Naive B cell (primary cell): ENCODE measurements at places on chromosomes 2 and 18. TPM values are rescaled to one million over a fixed set of nuclear protein-coding genes. Genes with fewer than 3 reads are reported as not detected.

CRYGD gene
- polyA plus RNA-seq: not detected

PTH2R gene
- polyA plus RNA-seq: not detected

PCARE gene
- polyA plus RNA-seq: not detected

VWA3B gene
- polyA plus RNA-seq: not detected

SERPINB5 gene
- polyA plus RNA-seq: not detected

GYPC gene
- 112 TPM for polyA plus RNA-seq
